ENCODE measurements at places on chromosomes 2 and 18.

- no peak for DNase-seq
Measured at GRCh38 chr2:125560855-125561254, 1095.1 kb upstream of the GYPC start.

- peak; percentile 21 for DNase-seq
Measured at GRCh38 chr2:239155806-239156480, 244.9 kb downstream of the HDAC4 start.

DNA sequence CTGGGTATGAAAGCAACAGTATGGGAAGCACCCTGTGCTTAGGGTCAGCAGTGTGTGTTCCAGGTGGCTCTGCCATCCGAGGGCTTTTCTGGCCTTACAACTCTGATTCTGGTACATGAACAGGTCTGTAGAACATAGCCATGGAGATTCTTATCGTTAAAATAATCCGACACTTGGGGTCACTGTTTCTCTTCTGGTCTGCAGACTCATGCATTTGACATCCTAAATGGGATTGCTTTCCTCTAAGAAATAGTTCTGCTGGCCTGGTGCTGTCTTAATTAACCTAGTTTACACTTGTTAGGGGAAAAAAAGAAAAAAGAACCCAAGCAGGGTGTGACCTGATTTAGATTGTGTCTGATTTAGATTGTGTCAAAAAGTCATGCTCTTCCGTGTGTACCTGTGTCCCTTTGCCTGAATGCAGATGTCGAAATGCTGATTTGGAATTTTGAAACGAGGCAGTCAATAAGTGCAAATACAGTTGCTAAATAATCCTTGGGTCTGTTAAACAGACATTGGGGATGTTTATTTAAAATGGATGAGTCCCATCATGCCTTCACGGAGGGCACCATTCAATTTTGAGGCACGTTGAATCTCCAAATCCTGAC lies 59.6 kb downstream of the TRPM8 start:
- DNase-seq = no peak

DNA sequence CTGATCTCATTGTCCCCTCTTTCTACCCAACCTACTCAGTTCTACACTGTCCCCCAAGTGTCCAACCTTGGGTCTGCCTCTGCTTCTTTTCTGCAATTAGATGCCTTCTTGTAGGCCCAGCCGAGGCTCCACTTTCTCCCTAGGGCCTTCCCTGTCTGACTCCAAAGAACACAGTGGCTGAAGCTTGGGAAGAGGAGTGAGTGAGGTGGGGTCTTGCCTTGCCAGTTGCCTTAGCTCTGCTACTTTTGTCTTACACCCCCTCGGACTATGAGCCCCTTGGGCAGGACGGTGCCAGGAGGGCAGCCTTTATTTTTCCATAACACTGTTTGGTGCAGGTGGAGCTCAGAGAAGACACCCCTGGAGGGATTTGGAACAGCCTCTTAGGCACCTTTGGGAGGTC lies 345.1 kb downstream of the CYP26B1 start:
- no peak for DNase-seq

DNA sequence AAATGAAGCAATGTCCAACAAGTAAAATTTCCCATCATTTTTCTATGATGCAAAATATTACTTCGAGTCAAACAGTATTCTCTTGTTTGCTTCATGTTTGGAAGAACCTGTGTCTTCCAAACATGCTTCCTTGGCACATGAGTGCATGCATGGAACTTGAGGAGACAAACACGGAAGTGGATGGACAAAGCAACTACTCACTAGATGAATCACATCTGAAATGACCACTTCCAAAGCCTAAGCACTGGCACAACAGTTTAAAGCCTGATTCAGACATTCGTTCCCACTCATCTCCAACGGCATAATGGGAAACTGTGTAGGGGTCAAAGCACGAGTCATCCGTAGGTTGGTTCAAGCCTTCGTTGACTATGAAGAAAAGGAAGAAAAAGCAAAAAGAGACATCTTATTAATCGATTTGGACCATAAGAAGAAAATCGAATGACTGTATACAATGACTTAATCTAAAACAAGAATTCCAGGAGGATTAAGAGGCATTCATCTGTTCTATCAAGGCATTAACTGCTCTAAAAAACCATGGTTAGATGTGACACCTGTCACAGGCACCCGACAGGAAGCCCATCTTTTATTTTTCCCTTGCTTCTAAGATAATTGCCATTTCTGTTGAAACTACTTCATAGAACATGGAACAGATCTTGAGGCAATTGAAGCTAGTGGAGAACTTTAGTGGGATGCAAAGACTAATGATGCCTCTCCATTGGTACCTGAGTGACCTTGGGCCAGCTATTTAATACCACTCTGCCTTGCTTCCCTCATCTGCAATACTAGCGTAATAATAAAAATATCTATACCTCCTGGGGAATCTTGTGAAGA lies 56.0 kb downstream of the ATIC start:
- DNase-seq = no peak

- DNase-seq = no peak
Measured at GRCh38 chr2:191866195-191866594, 19.3 kb upstream of the CAVIN2 start.

- no peak for DNase-seq
Measured at GRCh38 chr2:134574611-134575330, 144.0 kb downstream of the TMEM163 start.

GRCh38 chr2:189024901-189025618 lies 50.9 kb downstream of the COL3A1 start:
- no peak for DNase-seq

DNA sequence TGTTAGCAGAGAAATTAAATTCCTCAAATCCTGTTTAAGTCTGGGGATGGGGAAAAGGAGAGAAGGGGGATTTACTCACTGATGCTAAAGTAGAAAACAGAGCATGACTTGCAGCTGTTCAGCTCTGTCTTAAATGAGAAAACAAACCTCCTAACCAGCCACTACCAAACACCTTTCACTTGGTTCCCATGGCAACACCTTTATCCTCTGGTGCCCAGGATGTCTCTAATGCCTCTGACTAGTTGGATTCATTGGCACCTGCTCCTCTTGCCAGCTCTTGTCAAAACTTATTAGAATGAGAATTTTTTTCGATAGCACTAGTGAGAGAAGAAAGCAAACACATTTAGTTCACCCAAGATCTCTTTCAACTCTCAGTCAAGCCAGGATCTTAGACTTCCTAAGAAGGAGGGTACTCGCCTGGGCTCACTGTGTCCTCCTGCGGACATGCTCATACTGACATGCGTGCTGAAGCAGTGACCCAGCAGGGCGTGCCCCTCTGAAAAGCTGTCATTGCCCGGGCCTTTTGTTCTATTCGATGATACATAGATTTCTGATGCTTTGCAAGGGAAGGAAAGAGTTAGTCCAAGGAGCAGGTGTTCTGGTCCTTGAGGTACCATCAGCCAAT lies 656.0 kb upstream of the CELF4 start:
- DNase-seq = no peak

DNA sequence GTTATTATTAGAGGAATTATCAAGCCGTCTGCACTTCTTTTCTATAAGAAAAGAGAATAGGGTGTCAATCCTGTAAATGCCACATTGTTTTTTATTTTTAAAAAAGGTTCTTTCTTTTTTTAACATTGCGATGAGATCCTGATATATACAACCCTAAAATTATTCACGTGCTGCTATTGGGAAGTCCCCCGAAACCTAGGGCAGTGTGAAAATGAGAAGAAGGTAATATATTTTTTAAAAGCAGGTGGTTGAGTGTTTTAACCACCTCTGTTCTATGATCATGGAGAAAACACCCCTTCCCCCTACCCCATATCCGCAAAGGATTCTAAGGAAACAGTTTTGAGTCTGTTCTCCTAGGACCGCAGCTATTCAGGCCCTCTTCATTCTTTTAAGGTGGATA lies 94.5 kb upstream of the KLHL14 start:
- no peak for DNase-seq

DNA sequence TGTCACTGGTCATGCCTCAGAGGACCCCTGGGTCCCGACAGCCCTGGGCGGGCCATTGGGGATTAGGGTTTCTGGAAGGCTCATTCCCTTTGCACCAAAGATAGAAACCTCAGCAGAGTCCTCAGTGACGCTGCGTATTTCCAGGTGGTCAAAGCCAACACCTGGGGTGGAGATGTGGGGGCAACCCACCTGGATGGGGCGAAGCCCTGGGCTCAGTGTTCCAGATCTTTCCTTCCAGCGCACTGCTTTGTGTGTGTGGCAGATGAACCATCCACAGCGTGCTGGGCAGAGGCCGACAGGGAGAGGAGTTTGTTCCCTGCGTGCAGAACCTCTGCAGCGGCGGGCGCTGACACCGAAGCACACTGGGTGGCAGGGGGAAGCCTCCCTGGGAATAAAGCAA lies 143.9 kb downstream of the CTIF start:
- DNase-seq = no peak

DNA sequence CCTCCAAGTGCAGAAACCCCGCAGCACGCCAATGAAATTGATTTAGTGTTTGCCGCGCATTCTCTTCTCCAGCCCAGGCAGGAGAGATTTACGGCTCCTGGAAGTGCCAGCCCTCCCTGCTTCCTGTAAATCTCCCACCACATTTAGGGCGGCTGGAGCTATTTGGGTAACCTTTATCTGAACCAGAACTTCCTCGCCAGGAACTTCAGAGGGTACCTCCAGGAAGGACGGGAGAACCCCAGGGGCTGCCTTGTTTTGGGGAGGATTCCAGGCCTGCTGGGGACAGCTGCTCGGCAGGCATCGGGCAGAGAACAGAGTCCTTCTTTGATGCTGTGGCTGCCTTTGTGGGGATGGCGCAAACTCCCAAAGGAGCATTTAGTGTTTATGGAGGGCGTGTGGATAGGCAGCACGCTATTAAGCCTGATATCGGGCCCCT lies 122.0 kb upstream of the MYCN start:
- no peak for DNase-seq

- no peak for DNase-seq
Measured at GRCh38 chr18:21998486-21998885, 170.9 kb upstream of the GATA6 start.

GRCh38 chr18:42187611-42188380 lies 232.8 kb downstream of the PIK3C3 start:
- DNase-seq = no peak

GRCh38 chr2:38381381-38382143 lies 4.5 kb upstream of the ATL2 start:
- DNase-seq = no peak

DNA sequence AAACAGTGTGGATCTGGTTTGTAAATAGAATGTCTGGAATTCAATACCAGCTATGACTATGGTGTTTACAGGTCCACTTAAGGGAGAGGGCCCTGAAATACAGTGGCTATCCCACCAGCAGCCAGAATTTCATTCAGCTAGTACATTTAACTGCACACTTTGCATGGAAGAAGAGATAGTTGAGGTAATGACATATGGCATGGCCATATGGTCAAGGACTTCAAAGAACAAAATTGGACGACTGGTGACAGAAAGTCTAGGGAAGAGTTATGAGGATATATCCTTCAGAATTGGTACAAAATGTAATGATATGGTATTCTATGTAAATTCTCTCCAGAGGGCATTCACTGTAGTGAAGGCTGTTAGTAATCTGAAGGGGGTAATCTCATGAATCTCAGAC lies 105.0 kb downstream of the IKZF2 start:
- DNase-seq = no peak

DNA sequence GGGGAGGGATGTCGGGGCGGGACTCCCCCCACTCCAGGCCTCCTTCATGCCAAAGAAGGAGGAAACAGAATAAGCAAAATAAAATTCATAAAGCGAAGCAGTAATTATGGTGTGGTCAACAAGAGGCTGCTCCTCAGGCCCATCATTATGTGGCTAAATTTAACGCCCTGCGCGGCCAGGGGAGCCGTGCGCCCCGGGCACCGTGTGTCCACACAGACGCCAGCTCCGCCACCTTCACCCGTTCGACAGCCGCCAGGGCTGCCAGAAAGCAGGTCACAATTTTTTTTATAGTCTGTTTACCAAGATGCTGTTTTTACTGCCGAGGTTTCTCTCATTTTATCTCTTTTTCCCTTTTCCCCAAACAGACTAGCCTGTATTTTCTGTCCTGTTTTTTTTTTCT lies 31.0 kb downstream of the NHEJ1 start:
- no peak for DNase-seq

DNA sequence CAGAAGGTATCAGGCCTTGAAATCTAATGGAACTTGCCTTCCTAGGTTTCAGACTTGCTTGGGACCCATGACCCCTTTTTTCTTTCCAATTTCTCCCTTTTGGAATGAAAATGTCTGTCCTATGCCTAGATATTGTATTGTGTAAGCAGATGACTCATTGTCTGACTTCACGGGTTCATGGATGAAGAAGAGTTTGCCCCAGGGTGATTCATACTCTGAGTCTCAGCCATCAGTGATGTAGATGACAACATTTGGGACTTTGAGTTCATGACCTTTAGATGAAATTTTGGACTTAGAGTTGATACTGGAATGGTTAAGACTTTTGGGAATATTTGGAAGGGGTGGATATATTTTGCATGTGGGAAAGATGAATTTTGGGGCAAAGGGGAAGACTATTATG lies 11.2 kb upstream of the SCYGR5 start:
- no peak for DNase-seq

- DNase-seq = no peak
Measured at GRCh38 chr18:9862686-9863085, 23.1 kb upstream of the TXNDC2 start.

DNA sequence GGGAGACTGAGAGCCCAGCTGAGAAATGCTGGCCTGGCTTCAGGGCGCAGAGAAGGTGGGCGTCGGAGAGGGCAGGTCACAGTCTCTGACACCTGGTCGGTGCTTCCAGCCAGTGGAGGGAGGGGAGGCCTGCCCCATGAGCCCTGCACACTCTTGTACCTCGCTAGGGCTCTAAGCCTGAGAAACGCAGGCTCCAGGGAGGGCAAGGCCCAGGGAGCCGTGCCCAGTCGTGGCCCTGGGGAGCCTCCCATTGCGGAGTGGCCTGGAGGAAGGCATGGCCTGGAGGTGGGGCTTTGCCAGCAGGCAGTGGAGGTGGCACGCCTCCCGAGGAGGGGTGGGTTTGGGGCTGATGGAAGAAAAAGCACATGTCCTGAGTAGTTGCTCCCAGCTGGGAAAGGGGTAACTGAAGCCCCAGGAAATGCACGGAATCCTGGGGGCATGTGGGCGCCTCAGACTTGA lies 39.0 kb downstream of the MTERF4 start:
- peak; percentile 61 for DNase-seq

- DNase-seq = no peak
Measured at GRCh38 chr18:72899338-72899737, 31.6 kb upstream of the NETO1 start.

- no peak for DNase-seq
Measured at GRCh38 chr18:36697905-36698304, 130.9 kb downstream of the TPGS2 start.

GRCh38 chr2:212480447-212480846 lies 58.2 kb downstream of the ERBB4 start:
- no peak for DNase-seq

DNA sequence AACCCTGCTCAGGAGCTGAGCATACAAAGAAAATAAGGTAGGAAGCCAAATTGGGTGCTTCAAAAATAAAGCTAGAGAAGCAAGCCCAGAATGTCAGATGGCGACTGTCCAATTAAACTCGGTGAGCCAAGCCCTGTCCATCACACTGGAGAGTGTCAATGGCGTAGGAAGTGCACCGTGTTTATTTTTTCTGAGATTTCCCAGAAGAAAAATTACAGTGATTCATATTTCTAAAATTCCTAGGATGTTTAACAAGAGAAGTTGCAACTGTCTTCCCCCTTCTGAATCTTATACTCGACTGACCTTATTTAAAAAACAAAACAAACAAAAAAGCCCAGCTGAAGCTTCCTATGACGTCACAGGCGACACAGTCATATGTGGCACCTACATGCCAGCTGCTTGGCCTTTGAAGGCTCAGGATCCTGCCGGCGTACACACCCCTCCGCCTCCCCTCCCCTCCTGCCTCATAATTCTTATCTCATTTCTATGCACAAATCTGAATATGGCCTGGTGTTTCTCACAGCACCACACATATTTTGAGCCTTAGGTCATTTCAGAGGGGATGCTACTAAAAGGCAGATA lies 60.8 kb downstream of the MBP start:
- DNase-seq = no peak
